Fibroblast of the conjunctiva (primary cell): ENCODE measurements at places on chromosomes 13 and 19.
A peak's percentile ranks its signal among the peaks of the same experiment; 100 is the strongest.

GRCh38 chr19:2154587-2155075 is 3.3 kb upstream of the AP3D1 start:
- DNase-seq: no peak

GRCh38 chr19:633786-634639 is 676 bp upstream of the POLRMT start:
- DNase-seq: no peak

GRCh38 chr13:49512578-49512977 is 16.8 kb downstream of the PHF11 start:
- DNase-seq: no peak

DNA sequence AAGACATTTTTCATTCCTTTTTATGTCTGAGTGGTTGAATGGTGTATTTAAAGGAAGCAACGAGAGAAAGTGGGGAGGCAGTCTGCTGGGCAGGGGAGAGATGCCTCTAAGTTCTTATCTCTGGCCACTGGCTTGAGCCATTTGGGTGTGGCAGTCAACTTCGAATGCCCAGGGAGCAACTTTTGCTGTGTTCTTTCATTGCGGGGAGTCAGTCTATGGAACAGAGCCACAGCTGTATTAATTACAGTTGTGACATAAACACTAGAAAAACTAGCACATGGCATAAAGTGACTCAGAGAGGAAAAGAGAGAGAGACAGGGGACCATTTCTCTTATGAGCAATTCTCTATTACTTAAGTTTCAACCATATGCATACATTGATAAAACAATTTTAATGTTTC is 40.4 kb upstream of the PDCD5 start:
- DNase-seq: no peak

- no peak for DNase-seq
These were observed 301.3 kb upstream of the DACH1 start for GRCh38 chr13:72168126-72168855.

DNA sequence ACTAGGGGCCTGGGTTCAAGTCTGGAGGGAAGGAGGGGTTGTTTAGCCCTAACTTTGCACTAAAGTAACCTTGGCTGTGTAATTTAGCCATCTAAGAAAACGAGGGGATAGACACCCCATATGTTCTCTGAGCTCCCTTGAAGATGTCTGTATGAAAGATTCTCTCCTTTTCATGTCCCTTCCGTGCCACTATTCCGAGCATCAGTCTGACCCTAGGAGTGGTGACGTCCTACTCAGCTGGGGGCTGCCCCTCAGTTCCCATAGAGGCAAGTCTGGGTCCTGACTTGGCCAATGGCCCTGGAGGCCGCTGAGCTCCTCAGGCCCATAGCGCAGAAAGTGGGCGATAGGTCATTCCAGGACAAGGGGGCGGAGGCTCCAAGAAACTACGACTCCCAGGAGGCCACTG is 790 bp upstream of the WDFY2 start:
- no peak for DNase-seq

DNA sequence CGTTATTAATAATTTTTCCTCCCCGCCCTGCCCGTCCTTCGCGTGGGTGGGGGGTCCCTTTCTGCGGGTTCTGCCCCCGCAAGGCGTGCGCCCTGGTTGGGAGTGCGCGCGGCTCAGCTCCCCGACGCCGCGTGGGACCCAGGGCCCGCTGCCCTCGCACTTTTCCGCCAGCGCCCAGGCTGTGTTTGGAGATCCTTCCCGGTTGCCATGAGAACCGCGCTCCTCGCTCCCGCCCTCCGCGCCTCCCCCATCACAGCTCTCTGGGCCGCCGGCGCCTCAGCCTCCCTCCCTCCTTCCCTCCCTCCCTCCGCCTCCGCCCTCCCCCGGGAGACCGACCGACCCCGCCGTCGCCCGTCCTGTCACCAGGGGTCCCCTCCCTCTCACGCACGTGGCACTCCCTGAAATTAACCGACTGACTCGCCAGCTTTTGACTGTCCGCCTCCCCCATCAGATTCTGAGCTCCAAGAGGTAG is 2.4 kb upstream of the SSBP4 start:
- peak; percentile 80 for DNase-seq

DNA sequence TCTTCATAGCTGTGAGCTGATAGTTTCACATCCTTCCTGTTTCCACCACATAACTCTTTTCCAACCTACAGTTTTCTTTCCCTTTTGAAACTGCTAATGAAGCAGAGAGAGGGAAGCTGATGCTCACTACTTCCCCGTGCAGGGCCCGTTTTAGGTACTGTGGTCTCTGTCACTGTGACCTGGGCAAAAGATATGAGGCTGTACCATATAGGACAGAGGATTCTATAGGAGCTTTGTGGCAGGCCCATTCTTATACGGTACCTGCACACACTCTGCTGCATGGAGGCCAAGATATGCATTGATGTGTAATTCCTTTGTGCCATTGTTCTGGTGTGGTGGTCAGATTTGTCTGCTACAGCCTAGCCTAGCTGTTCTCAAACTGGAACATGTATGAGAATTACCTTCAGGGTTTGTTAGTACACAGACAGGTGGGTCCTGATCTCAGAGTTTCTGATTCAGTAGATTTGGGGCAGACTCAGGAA is 577.3 kb downstream of the LMO7 start:
- DNase-seq: no peak

- no peak for DNase-seq
These were observed 469 bp upstream of the RNF6 start for GRCh38 chr13:26222520-26223046.

GRCh38 chr19:29084266-29084665 is 128.7 kb downstream of the UQCRFS1 start:
- no peak for DNase-seq

- DNase-seq: no peak
These were observed 7.4 kb downstream of the ACP5 start for GRCh38 chr19:11570039-11570462.

DNA sequence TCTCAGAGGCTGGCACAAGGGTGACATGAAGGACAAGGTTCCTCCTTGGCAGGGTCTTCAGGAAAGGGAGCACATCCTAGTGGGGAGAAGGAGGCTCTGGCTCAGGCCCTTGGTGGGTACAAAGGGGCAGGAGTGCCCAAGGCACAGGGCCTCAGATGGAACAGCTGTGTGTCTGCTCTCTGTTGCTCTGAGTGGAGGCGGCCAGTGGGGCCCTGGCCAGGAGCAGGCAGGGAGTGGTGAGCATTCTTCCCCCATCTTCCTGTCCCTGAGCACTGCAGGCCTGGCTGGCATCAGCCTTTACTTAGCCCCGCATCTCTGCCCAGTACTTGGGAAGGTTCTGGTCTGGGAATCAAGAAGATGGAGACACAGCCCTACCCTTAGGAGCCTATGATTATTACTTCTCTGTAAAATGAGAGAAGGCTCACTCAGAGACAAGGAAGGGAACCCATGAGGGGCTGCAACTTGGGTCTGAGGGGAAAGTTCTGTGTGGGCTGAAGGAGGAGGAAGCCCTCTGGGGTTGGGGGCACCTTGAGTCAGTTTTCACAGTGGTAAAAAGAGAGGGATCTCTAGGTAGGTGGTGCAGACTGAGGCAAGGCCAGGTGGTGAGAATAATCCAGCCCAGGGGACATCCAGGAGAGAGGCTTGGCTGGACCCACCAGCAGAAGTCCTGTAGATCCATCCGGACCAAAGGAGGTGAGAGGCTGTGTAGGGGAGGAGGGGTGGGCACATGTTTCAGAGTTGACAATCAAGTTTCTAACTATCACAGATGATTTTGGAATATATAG is 173.5 kb downstream of the TSHZ3 start:
- DNase-seq: no peak

GRCh38 chr19:55238030-55238429 is 9.5 kb upstream of the TMEM86B start:
- DNase-seq: no peak

GRCh38 chr19:32863841-32864240 is 5.7 kb downstream of the SLC7A9 start:
- no peak for DNase-seq

DNA sequence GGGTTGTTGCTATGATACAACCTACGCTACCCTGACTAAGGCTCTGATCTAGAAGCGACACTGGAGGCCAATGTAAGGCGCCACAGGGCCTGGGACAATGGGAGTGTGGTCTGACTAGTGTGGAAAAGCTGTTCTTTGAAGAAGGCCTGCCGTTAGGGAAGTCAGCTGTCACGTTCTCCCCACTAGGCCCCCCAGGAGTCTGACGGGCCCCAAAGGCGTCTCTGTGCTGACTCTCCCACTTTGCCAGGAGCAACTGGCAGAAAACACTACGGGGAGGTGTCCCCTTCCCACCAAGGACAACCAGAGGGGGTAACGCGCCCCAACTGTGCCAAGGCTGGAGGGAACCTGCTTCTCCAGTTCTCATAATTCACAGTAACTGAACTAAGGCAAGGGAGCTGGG is 25.3 kb upstream of the EIF3G start:
- no peak for DNase-seq
